Stimulated activated CD4-positive, alpha-beta T cell treated with anti-CD3 and anti-CD28 coated beads, Interleukin-15, amount 100 ng/mL, for 1 hour (primary cell): ENCODE measurements at places on chromosomes 11 and 22.

- DNase-seq, result no peak
Observed at GRCh38 chr22:40094485-40094884, 83.2 kb upstream of the TNRC6B start.

DNA sequence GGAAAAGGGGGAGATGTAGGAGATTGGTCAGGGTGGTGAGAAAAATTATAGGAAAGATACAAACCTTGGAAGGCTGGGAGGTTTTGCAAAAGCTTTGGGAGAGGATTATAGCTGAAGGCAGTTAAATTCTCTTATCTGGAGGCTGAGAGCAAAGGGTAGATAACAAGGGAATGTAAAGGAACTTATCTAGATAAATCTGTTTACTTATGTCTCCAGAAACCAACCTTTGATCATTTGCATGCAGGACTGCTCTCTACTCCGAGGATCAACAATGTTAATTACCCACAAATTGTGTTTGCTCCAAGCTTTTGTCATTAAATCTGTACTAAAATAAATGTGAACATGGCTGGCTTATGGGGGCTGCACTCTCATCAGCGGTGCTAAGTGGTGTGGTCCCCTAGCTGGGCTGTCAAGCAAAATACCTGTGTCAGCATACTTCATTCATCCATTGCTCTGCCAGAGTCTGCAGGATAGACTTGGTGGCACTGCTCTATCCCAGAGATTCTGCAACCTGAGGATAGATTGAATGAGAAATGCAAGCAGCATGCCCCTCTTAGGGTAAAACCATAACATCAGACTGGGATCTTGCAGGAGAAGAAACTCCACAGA lies 1599.2 kb upstream of the TENM4 start:
- DNase-seq, result no peak

- DNase-seq, result no peak
Observed at GRCh38 chr11:16126362-16126761, 230.0 kb downstream of the SOX6 start.

GRCh38 chr11:22775248-22775647 lies 54.4 kb downstream of the SVIP start:
- no peak for DNase-seq

GRCh38 chr11:15988016-15988550 lies 368.3 kb downstream of the SOX6 start:
- no peak for DNase-seq

DNA sequence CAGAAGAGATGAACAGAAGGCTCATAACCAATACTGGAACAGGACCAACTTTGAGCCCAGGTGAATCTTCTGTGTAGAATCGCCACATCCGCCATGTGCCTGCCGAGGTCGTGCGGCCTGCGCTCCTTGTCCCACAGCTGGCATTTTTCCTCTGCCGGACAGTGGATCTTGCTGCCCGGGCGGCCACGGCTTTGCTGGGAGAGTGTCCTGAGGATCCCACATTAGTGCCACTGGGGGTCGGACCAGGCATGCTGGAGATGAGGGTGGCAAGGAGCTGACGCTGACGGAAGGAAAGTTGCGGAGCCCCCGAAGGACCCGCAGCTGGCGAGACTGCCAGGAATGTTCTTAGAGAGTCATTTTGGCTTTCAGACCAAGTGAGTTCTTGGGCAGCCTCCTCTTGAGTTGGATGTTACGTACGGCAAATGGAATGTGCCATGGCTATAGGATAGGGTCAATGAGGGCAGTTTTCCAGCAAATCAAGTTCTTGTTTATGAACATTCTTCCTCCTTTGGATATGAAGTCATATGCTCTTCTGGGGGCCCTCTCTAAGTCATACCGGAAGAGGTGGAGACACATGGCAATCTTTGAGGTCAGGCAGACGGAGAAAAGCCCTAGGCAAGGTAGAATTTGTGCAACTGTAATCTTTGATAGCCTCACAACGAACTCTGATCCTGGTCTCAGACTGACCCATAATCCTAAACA lies 57.4 kb upstream of the NUP160 start:
- no peak for DNase-seq

GRCh38 chr11:8732748-8733241 lies 50.2 kb downstream of the RPL27A start:
- DNase-seq, result no peak

- no peak for DNase-seq
Observed at GRCh38 chr22:39230261-39231196, 14.3 kb downstream of the PDGFB start.
